ENCODE measurements at places on chromosomes 4 and X.
A peak's percentile ranks its signal among the peaks of the same experiment; 100 is the strongest.

GRCh38 chr4:34850968-34851367 is 1393.3 kb downstream of the ARAP2 start:
- peak; percentile 81 for DNase-seq

GRCh38 chrX:641671-642435 is 11.3 kb downstream of the SHOX start:
- DNase-seq: no peak

- DNase-seq: no peak
These were observed 912.6 kb upstream of the LCORL start for GRCh38 chr4:18934197-18934596.

DNA sequence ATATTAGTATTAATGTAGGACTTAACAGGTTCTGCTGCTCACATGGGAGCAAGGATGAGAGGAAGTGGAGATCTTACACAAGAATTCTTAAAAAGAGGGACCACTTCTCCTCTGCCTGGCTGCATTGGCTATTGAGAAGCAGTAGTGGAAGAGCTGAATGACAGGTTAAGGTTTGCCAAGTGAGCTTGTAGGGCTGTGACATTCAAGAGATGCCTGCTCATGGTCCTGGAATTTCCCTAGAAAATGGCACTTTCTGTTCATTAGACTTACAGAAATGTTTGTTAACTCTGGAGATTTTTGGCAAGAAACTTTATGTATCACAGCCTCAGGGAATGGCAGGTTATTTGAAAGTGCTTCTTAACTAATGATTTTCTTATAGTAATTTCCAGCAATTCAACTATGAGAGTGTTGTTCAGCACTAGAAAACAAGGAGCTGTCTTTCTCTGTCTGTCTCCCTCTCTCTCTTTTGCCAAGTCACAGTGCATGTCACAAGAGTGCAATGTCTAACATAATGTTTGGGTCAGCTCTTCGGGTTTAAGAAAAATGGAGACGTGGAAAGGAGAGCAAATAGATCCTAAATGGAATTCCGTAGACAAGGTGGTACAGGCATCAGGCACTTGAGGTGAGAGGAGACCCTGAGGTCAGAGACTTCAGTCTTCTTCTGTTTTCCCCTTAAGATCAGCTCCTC is 8.3 kb upstream of the NAP1L5 start:
- DNase-seq: peak; percentile 42

Measured in fibroblast of skin of scalp (primary cell).